Left forelimb (tissue), 1 donor: ENCODE measurements at places on chromosomes 4 and X.
A peak's percentile ranks its signal among the peaks of the same experiment; 100 is the strongest.

- no peak for DNase-seq
These were observed 646.7 kb downstream of the PDHA2 start for GRCh38 chr4:96486563-96486962.

- DNase-seq = no peak
These were observed 2.8 kb upstream of the AWAT1 start for GRCh38 chrX:70231666-70232065.

- DNase-seq = no peak
These were observed 1849.2 kb downstream of the STIM2 start for GRCh38 chr4:28709891-28710290.

DNA sequence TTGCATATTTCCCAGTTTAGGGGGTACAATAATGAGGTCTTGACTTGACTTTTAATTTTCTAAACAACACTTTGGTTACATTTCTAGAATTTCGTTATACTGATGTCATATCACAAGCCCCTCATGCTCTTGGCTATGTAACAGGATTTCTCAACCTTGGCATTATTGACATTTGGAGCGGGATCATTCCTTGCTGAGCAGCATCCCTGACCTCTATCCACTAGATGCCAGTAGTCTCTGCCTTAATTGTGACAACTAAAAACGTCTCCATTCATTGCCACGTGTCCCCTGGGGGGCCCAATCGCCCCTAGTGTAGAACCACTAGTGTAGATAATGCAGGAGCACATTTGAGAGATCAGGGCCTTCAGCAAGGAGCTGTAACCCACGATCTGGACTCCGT is 234.2 kb upstream of the MID1 start:
- DNase-seq = no peak

- DNase-seq = no peak
These were observed 15.4 kb downstream of the AMTN start for GRCh38 chr4:70533791-70534190.

DNA sequence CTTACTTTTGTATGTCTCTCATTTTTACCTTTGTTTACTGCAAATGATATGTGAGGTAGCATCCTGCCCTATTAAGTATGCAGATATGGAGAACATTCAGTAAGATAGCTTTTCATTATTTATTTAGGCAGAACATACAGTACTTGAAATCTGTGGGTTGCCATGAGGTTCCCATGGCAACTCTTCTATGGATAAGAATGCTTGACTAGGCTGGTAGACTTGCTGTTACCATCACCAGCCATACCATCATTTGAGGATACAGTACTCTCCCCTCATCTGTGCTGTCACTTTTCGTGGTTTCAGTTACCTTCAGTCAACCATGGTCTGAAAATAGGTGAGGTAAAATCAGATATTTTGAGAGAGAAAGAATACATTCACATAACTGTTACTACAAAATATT is 56.7 kb downstream of the NAF1 start:
- no peak for DNase-seq

DNA sequence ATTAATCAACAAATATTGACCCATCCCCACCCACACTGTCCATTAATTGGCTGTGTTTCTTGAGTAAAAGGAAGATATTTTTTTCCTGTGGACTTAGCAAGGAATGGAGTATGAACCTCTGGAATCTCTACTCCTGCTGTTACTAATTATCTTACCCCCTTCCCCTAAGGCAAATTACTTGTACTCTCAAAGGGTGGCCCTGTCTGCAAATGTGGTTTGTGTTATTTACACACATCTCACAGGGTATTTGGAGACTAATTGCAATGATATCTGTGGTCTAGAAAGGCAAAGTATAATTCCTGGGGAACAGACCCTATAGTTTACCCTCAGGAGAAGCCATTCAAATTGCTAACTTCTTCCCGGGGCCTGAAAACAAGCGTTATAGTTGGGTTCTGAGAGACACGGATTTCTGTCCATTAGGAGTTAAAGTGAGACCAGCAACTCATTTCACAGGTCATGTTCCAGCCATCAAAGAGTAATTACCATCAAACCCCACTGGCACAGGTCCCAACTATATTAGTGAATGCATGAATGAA is 133.0 kb upstream of the RASGEF1B start:
- no peak for DNase-seq

- no peak for DNase-seq
These were observed 211.5 kb upstream of the MID1 start for GRCh38 chrX:10831716-10832502.

- no peak for DNase-seq
These were observed 47.8 kb upstream of the CAMK2D start for GRCh38 chr4:113809311-113809710.

- no peak for DNase-seq
These were observed 89.0 kb downstream of the KDM6A start for GRCh38 chrX:44961817-44962607.

DNA sequence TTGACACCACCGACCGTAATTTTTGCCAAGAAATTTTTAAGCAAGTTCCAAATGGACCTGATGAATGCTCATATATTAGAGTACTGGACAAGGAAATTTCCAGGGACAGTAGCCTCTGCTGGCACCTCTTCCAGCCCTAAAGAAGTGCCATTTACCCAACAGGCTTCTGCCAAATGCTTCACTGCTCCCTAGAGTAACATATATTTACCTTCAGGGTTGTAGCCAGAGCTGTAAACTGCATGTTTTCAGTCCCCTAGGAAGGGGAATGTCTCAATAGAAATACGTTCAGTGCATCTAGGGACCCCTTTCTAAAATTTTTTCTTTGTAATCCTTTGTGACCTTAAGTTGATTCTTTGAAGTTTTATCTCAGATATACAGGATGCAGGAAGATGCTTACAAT is 143.1 kb upstream of the SMAD1 start:
- DNase-seq = no peak

- DNase-seq = no peak
These were observed 447.7 kb upstream of the CTSO start for GRCh38 chr4:156401371-156401770.

- no peak for DNase-seq
These were observed 146.4 kb downstream of the PCDH19 start for GRCh38 chrX:100263650-100264049.

DNA sequence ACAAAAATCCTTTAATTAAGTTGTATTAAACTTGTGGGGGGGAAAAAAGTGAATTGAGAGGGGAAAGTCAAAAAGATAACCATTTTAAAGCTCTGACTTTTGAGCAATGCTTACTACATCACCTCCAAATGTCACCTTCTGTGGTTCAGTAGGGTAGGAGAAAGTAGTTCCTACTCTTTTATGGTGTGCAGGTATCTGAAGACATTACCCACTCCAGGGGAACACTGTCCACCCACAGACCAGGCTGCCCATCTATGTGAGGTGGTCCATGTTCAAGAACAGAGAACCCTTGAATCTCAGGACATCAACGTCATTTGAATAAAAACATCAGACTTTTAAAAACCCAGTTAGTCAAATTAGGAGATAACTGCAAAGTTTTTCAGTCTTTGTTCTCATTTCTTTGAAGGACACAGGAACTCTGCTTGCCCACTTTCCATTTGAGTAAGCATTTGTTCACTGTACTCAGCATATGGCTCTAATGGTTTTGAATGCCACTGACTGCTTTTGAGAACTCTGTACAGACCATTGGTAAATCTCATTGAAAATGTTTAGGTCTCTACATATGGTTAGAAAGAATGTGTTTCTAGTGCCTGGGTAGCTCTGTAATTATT is 18.4 kb downstream of the NMU start:
- DNase-seq = no peak

DNA sequence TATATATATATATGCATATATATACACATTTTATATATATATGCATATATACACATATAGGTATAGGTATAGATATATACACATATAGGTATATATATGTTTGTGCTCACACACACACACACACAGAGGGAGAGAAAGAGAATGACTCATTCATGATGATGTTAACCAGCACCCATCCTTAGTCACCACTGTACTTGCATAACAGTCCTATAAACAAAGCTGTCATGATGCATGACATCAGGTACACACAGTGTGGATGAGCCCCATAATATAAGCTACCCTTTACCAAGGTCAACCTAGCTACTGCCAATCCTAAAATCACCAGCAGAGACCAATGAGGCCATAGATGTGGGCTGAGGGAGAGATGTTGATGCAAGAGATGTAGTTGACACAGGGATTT is 1408.0 kb downstream of the RAPGEF2 start:
- no peak for DNase-seq

DNA sequence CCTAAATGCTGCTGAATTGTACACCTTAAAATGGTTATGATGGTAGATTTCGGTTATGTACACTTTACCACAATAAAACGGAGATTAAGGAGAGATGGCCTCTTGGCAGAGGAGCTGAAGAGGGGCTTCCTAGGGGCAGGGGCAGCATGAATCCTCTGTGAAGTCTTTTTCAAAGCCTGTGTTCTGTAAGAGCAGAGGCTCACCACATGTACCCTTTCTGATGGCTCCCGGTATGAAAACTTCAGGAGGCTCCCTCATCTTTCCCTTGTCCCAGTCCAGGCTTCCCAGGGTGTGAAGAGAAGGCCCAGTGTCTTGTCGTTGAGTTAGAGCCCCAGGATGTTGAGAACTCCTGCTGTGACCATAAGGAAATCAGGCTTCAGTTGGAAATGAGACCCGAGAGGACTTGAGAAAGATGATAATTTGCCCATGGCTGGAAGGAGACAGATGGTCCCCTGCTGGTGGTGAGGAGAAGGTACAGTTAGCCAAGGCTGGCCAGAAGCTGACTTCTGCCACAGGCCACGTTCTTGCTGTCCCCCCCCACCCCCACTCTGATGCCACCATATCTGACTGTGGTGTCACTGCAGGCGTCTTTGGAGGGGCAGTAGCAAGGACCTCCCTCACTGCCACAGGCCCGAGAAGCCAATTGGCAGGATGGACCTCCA is 31.8 kb upstream of the MTM1 start:
- DNase-seq = no peak

GRCh38 chr4:16721613-16722291 is 176.7 kb downstream of the LDB2 start:
- DNase-seq = no peak

GRCh38 chr4:123776267-123776666 is 379.7 kb downstream of the SPRY1 start:
- no peak for DNase-seq

GRCh38 chr4:120960656-120961267 is 38.2 kb upstream of the PRDM5 start:
- DNase-seq = no peak

- no peak for DNase-seq
These were observed 205.4 kb downstream of the GRIA2 start for GRCh38 chr4:157425897-157426296.

DNA sequence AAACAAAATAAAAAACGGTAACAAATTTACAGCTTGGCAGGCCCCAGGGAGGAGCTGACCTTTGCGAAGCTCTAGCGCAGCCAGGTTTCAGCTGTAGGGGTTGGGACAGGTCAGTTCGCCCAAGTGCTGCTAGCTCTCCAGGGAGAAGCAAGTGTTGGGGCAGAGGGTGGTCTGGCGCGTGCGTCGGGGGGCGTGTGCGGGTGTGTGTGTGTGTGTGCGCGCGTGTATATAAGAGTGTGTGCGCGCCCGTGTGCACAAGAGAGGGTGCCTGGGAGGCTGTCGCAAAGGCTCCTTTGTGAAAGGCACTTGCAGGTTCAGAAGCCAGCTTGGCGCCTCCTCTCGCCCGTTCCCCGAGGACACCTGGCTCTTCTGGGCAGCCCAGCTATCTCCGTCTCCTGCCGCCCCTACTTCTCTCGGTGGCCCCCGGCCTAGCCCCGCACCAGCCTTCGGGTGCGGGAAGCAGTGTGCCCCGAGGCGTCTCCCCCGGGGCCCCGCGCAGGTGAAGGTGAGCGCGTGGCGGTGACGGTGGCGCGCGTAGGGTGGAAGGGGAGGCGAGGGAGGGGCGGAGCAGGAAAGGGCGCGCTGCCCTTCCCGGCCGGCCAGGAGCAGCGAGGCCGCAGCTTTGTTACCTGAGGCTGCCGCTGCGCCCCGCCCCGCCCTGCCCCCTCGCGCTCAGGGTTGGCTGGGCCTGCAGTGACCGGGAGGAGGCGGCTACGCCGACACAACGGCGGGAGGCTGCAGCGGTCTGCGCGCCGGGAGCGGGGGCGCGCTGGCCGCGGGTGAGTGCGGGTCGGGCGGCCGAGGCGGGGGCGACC is at the start of gene FHDC1:
Gene FHDC1, plus strand, starts transcription at position 693 of the 815 bp plus-strand sequence. CDS start 6,735 bp downstream, outside the sequence.
- no peak for DNase-seq

DNA sequence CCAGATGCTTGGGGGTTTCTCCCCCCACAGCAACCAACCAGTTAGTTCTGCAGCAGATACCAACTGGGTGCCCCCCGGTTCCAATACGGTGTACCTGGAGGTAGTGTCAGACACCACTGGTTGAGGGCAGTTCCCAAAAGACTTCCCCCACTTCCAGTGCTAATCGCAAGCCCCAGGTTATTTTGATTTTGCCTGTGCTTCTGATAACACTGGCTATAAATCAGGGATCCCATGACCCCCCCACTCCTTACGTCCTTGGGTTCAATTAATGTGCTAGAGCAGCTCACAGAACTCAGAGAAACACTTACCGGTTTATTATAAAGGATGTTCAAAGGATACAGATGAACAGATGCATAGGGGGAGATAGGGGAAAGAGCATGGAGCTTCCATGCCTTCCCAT is 5.5 kb downstream of the CLCN3 start:
- no peak for DNase-seq

GRCh38 chrX:40082447-40083119 is 15.2 kb downstream of the BCOR start:
- DNase-seq = no peak

- DNase-seq = no peak
These were observed 58.1 kb downstream of the FNIP2 start for GRCh38 chr4:158826882-158827281.

DNA sequence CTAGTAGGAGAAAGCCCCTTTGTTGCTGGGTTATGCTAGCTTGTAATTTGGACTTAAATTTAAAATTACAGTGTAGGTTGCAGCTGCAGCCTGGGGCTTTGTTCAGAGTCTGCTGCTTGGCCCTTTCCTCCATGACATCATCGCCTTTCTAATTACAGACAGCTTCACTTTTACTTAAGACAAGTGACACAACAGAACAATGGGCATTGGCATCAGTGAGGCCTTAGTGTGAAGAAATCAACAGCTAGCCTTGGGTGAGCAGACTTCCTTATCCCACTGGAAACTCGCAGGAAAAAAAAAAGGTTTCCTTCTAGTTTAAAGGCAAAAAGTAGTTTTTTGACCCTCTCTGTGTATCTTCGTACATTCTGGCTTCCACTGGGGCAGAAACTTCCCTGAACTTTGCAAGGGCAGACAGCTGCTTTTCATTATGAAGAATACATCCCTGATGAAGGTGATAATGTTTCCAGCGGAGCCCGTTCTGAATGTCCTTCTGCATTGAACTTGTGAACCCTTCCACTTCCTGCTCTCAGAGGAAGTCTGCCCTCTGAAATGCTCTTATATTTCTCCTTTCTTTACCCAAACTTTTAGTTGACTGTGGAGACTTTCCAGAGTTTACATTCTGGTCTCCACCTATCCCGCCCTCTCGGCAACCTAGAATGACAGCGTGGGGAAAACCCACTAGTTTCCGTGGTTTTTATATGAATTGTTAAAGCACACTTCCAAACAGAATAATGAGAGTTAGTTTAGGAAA is 123.2 kb upstream of the FAM9C start:
- DNase-seq = no peak

GRCh38 chr4:74932832-74933561 is at the start of gene PARM1:
Gene PARM1, plus strand, starts transcription at chr4:74933116. Its CDS starts 212 bp downstream, at chr4:74933328.
- DNase-seq = peak; percentile 92
